Sigmoid colon (tissue), 7 donors: ENCODE measurements at places on chromosomes 1 and 21. TPM values are rescaled to one million over a fixed set of nuclear protein-coding genes. Genes with fewer than 3 reads are reported as not detected.
A peak's percentile ranks its signal among the peaks of the same experiment; 100 is the strongest.

DNA sequence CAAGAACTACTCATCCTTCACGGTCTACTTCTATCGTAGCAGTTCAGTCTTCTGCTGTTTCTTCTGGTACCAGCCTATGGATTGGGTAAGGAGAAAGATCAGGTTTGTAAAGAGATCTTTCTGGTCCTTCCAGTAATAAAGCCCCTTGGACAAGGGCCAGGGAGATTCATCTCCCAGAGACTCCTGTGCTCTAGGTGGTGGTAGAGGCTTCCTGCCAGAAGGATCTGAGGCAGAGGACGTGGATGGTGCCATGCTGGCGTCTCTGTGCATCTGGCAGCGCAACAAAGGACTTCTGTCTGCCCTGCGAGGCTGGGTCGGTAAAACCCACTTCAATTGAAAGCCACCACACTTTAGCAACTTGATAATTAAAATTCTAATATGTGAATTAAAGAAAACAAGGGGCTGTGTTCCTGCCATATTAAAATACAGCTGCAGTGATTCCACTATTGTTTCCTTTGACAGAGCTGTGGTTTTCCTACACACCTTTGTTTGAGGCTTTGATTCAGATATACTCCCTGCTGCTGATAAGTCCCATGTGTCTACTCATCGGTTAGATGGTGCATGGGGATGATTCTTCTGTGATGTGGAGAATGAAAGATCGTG, 73.6 kb downstream of the ROR1 start:
- no peaks in the 10 kb centered on the region for H3K27me3 ChIP-seq
- DNase-seq, result no peak
- H3K4me1 ChIP-seq, result peaks cover 38% of the 10 kb centered on the region
- H3K4me3 ChIP-seq, result no peak overlapping the region
- H3K36me3 ChIP-seq, result no peaks in the 10 kb centered on the region

The SERTAD4 gene
- total RNA-seq, result 9.5 TPM

The ADAM30 gene
- not detected for total RNA-seq

DNA sequence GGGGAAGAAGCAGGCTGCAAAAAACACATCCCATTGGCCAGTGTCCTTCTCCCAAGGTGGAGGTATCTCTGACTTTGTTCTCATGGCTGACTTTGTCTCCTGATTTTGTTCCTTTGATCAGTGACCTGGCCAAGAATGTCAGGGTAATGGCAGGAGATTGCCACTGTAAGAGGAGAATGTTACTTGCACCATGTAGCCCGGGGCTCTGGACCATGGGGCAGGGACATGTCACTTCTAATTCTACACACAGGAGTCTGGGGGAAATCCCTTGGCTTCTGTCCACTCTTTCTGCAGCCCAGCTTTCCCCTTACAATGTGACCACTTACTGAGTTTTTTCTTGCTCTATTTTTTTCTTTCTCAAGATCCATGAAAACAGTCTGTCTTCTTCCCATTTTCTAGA, 87.7 kb upstream of the LRRN2 start:
- H3K27ac ChIP-seq, result no peak overlapping the region
- no peaks in the 10 kb centered on the region for H3K4me1 ChIP-seq
- H3K27me3 ChIP-seq, result no peaks in the 10 kb centered on the region
- no peak overlapping the region for H3K4me3 ChIP-seq

The KIF2C gene
- total RNA-seq, result 0.49 TPM

The FCRL5 gene
- total RNA-seq, result not detected

DNA sequence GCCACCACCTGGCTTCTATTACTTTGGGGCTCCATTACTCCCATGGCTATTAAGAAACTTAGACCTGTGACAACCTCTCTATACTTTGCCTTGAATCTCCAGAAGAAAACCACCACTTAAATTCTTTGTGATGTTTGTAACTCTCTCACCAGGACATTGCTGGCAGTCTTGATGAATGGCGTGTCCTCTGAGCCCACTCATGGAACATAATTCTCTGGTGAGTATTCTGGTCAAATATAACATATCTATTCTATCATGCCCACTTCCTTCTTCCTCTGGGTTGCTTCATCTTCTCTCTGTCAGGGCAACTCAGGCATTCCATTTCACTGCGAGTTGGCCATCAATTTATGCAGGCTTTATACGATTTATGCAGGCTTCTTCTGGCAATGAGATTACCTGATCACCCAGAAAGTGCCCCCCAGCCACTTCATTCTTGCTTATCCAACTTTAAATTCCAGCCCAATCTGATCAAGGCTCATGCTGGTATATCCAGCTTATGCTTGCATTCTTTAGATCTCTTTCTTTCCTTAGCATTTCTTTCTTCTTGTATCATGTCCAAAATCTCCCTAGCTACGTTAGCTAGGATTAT, 112.0 kb upstream of the CHRM3 start:
- H3K27me3 ChIP-seq, result no peaks in the 10 kb centered on the region
- H3K27ac ChIP-seq, result no peak overlapping the region
- no peaks in the 10 kb centered on the region for H3K36me3 ChIP-seq
- DNase-seq, result no peak

The CD52 gene
- not detected for total RNA-seq

DNA sequence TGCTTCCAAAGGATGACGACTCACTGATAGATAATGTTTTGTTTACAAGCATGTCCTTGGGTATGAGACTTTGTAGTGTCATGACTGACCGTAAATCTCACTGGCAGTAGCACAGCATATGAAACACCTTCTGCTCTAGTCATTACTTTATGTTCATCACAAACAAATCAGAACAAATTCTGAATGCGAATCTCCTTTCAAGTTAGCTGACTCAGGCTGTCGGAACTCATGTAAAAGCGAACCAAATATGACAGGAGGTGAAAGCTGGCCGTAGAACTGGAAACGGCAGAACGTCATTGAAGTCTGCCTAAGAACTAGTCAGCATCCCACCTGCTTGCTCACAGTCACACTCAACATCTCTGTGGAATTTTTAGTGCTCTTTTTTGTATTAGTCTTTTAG, 143.9 kb downstream of the RGS7 start:
- no peak overlapping the region for H3K4me3 ChIP-seq
- H3K36me3 ChIP-seq, result no peaks in the 10 kb centered on the region
- no peak overlapping the region for H3K27ac ChIP-seq
- no peaks in the 10 kb centered on the region for H3K4me1 ChIP-seq
- no peaks in the 10 kb centered on the region for H3K27me3 ChIP-seq
- no peak for DNase-seq

DNA sequence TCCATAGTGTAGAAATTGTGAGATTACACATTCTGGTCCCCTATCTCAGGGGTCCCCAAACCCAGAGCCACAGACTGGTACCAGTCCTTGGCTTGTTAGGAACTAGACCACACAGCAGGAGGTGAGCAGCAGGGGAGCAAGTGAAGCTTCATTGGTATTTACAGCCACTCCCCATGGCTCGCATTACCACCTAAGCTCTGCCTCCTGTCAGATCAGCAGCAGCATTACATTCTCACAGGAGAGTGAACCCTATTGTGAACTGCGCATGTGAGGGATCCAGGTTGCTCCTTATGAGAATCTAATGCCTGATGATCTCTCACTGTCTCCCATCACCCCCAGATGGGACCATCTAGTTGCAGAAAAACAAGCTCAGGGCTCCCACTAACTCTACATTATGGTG, 229.7 kb upstream of the IRF2BP2 start:
- H3K4me1 ChIP-seq, result no peaks in the 10 kb centered on the region
- no peaks in the 10 kb centered on the region for H3K27me3 ChIP-seq
- H3K36me3 ChIP-seq, result no peaks in the 10 kb centered on the region
- H3K4me3 ChIP-seq, result no peak overlapping the region
- no peak for DNase-seq

- no peak for DNase-seq
- H3K27me3 ChIP-seq, result no peaks in the 10 kb centered on the region
- no peaks in the 10 kb centered on the region for H3K36me3 ChIP-seq
- H3K27ac ChIP-seq, result no peak overlapping the region
- no peak overlapping the region for H3K4me3 ChIP-seq
These were observed 28.2 kb downstream of the CDCA8 start for GRCh38 chr1:37720231-37721130.

GRCh38 chr1:26358411-26359384, 4.8 kb upstream of the CRYBG2 start:
- no peak for DNase-seq
- peaks cover 12% of the 10 kb centered on the region for H3K4me1 ChIP-seq
- H3K27ac ChIP-seq, result no peak overlapping the region
- H3K36me3 ChIP-seq, result no peaks in the 10 kb centered on the region
- peaks cover 60% of the 10 kb centered on the region for H3K27me3 ChIP-seq
- no peak overlapping the region for H3K4me3 ChIP-seq

GRCh38 chr1:26500488-26501175, 28.4 kb downstream of the HMGN2 start:
- H3K27ac ChIP-seq, result peak overlapping the region; percentile 96
- H3K27me3 ChIP-seq, result no peaks in the 10 kb centered on the region
- peak overlapping the region; percentile 68 for H3K4me3 ChIP-seq
- peak; percentile 92 for DNase-seq

- H3K27me3 ChIP-seq, result no peaks in the 10 kb centered on the region
- H3K36me3 ChIP-seq, result no peaks in the 10 kb centered on the region
- H3K4me1 ChIP-seq, result no peaks in the 10 kb centered on the region
- no peak overlapping the region for H3K27ac ChIP-seq
- no peak overlapping the region for H3K4me3 ChIP-seq
These were observed 31.4 kb upstream of the DIRAS3 start for GRCh38 chr1:68081775-68082283.
